Activated CD4-positive, alpha-beta T cell treated with anti-CD3 and anti-CD28 coated beads, Interleukin-2, amount 50 U/mL, for 24 hours (primary cell): ENCODE measurements at places on chromosomes 13 and 19.
A peak's percentile ranks its signal among the peaks of the same experiment; 100 is the strongest.

DNA sequence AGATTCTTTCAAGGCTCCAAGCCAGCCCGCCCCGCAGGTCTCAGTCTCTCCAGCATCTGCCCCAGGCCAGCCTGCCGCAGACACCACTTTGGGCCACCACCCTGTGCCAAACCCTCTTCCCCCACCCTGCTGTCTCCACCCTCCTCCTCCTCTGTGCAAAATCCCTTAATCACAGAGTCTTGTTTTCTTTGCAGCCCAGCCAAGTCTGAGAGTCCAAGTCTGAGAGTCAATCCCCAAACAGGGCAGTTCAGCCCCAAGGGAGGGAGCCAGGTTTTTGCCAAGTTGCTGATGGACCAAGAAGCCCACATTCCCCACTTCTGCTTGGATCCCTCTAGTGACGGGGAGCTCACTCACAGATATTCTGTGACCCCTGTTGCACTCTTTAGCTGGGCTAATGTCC lies 3.1 kb downstream of the ADAMTS10 start:
- no peak for DNase-seq

DNA sequence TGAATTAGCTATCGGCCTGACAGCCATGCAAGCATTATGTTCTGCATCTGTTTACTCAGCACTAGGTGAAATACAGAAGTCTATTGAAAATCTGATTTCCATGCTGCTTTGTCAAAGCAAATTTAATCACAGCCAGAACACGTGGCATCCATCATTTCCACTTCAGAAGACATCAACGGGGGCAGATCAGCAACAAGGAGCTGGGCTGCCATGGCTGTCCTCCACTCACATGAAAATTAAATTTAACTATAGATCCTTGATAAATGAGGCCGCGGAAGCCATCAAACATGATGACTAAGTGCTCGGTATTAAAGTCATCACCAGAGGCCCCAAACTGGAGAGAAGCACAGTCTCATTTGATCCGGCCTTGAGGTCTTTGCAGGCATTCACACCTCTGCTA lies 443.5 kb downstream of the HS6ST3 start:
- DNase-seq = no peak

- DNase-seq = no peak
Observed at GRCh38 chr13:113919761-113920559, 53.9 kb downstream of the C13orf46 start.

DNA sequence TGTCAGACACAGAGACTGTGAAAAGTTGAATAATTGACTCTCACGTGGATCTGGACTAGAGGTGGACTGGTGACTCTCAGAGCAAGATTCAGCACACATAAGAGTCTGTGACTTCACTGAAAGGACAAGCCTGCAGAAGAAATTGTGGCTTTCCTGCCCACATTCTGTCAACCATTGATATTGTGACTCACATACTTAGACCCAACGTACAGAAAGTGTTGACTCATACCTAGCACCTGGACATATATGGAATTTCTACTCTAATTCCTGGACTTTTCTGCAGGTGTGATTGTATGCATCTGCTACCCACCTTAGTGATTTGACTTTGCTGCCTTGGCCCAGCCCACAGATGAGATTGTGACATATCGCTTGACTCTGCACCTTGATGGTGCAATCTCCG lies 15.6 kb upstream of the ZNF730 start:
- no peak for DNase-seq

- DNase-seq = peak; percentile 84
Observed at GRCh38 chr19:16584248-16585093, 12.3 kb upstream of the SLC35E1 start.

DNA sequence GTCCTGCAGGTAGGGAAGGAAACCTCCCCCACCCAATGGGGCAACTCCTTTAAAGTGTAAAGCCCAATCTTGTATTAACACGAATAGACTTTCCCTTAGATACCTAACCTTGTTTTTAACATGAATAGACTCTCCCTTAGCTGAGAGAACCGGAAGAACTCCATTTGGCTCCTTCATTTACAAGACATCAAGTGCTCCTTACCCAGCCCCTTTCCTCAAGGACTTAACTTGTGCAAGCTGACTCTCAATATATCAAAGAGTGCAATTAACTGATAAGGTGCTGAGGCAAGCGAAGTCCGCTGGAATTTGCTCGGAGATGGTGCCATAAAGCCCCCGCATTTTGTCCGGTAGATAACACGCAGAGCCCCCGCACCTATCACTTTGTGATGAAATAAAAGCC lies 9.9 kb upstream of the ZNF90 start:
- no peak for DNase-seq

DNA sequence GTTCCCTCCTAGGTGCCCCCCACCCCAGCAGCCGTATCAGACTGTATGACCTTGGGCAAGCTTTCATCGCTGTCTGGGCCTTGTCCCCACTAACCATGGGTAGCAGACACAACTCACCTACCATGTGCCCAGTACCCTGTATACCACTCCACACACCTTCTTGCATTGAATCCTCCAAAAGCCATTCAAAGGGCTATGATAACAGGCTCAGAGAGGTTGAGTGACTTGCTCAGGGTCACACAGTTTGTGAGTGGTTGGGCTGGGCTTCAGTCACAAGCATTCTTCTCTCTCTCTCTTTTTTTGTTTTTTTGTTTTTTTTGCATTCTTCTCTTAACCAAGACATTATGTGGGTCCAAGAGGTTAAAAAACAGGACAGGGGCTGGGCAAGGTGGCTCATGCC lies 2.6 kb downstream of the RASAL3 start:
- DNase-seq = no peak

DNA sequence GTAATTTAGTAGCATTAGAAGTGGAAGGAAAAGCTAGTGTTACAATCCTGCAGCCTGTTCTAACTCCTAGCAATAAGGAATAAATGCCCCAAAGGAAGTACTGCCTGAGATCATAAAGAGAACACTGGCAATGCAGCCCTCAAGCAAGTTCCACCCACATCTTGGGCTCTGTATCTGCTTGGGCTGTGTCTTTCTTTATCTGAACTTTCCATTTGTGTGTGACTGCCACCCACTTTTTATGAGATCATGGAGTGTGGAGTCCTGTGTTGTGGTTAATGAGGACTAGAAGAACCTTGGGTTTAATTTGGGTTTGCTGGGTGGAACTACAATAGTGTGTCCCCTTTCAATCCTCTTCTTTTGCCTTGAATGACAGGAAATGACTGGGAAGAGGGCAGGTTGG lies 38.2 kb downstream of the RFXAP start:
- DNase-seq = no peak

GRCh38 chr13:27966641-27967202 lies 2.4 kb downstream of the CDX2 start:
- DNase-seq = no peak

GRCh38 chr13:78131346-78131745 lies 212.7 kb upstream of the EDNRB start:
- no peak for DNase-seq

GRCh38 chr13:111661776-111662175 lies 341.3 kb downstream of the TEX29 start:
- DNase-seq = no peak

- no peak for DNase-seq
Observed at GRCh38 chr19:35357867-35358573, at the start of gene FFAR3. TSS of gene FFAR3 (plus strand) at chr19:35358460. CDS start at chr19:35358891, 431 bp downstream.

DNA sequence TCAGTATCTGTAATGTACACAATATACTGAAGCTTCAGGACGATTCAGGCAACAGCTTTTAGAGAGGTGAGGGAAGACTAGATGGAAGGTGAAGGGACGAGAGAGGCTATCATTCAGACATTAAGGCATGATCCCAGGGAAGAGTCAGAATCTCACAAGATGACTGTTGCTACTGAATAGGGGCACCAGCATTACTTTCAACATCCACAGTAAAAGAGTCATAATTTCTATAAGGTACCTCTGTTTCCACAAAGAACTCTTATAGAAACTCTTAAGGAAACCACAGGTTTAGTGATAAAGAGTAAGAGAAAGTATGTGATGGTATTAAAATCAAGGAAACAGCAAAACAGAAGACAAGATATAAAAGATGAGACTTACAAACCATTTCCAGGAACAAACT lies 23.0 kb downstream of the LCP1 start:
- DNase-seq = no peak

DNA sequence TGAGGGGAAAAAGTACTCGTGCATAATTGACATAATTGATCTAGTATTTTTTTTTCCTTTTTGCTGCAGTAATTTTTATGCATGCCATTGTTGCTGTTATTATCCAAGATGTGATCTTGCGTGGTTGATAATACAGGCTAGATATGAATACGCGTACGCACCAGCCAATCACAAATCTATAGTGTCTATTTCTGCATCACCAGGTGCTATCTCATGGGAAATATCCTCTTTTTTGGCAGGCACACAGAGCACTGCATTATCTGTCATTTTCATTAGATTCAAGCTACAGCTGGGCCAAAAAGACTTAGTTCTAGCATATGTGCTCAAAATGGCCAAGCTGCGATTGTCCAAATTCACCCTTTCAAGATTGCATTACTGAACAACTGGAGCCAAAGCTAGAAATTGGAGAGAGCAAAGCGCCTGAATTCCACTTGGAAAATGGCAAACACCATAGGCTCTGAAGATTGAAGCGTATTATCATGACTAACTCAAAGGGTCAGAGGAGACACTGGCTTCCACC lies 181.1 kb downstream of the TSHZ3 start:
- DNase-seq = no peak

DNA sequence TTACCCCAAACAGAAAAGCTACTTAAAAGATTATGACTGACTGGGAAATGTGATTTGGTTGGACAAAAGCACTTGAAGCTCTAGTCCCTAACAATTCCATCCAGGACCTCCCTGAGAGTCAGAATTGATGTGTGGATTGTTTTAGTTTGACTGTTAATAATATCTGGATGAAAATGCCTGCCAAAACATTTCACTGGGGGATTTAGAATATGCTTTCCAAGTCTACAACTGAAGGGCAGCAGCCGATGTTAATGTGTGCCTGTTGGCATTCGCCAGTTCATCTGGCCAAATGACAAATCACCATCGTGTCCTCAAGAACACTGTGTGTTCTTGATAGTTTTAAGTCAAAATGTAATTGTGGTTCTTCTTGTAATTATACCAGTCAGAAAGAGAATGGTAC lies 76.0 kb upstream of the TSC22D1 start:
- DNase-seq = no peak

DNA sequence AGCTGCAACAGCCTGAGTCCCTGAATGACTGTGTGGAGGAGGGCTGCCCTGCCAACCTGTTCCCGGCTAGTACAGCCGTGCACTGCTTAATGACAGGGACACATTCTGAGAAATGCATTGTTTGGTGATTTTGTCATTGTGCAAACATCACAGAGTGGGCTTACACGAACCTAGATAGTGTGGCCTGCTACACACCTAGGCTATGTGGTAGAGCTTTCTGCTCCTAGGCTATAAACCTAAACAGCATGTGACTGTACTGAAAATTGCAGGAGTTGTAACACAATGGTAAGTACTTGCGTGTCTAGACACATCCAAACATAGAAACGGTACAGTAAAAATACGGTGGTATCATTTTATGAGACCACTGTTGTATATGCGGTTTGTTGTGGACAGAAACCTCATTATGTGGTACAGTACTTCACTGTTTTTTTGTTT lies 35.0 kb downstream of the VASP start:
- DNase-seq = no peak

GRCh38 chr13:66835040-66835628 lies 395.0 kb downstream of the PCDH9 start:
- DNase-seq = no peak

DNA sequence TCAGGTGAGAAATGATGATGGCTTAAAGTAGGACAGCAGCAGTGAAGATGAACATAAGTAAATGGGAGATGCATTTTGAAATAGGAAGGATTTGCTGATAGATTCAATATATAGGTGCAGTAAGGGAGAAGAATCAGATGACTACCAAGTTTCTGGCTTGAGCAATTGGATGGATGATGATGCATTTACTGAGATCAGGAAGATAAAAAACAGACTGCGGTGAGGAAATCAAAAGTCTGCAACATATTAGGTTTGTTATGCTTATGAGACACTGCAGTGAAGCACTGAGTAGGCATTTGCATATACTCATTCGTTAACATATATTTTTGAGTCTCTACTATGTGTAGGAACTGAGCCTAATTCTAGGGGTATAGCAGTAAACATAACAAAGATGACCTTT lies 184.2 kb downstream of the LACC1 start:
- DNase-seq = no peak

- DNase-seq = no peak
Observed at GRCh38 chr13:29484796-29485195, 110.7 kb downstream of the SLC7A1 start.

GRCh38 chr19:45528744-45529419 lies 21.6 kb downstream of the VASP start:
- DNase-seq = no peak

- no peak for DNase-seq
Observed at GRCh38 chr19:11971041-11971440, 6.2 kb downstream of the ZNF763 start.

DNA sequence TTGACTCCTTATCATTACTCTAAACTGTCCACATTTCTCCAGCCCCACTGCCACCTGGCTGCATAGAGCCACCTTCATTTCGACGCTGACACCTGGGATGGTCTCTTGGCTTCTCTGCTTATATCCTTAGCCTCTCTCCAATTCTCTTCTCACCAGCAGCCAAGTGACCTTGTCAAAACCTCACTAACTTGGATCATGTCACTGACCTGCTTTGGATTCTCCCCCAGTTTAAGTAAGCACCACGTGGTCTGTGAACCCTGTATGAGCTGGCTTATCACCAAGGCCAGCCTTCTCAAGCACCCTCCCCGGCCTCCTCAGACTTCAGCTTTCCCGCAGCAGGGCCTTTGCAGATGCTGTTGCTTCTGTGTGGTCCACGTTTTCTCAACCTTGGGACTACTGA lies 12.3 kb upstream of the GGACT start:
- no peak for DNase-seq

DNA sequence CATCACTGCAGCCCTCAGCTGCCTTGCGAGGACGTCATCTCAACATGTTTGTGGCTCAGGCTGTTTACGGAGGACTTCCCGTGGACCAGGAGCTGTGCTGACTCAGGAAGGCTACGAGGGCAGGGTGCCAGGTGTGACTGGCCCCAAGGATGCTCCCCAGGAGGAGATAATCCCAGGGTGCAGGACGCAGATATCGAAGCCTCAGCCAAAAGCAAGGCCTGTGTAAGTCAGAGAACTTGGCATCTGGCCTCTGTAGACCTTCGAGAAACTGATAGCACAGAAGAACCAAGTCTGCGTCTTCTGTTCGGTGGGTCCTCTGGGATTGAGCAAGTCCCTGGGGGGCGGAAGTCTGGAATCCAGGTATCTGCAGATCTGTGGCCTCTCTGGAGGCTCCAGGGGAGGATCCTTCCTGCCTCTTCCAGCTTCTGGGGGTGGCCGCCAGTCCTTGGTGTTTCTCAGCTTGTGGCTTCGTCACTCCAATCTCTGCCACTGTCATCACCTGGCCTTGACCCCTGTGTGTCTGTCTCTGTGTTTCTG lies 2.6 kb upstream of the DOHH start:
- DNase-seq = no peak

- DNase-seq = no peak
Observed at GRCh38 chr19:51627491-51628138, 2.6 kb downstream of the SIGLEC5 start.

GRCh38 chr19:11096210-11096841 lies 7.1 kb downstream of the LDLR start:
- no peak for DNase-seq
